ENCODE measurements at places on chromosomes 13 and 19. TPM values are rescaled to one million over a fixed set of nuclear protein-coding genes. Genes with fewer than 3 reads are reported as not detected.

PRSS57 gene
- not detected for total RNA-seq

F2RL3 gene
- total RNA-seq = 2.6 TPM

MYO1F gene
- total RNA-seq = 5.4 TPM

IGFL3 gene
- total RNA-seq = not detected

OR10H1 gene
- not detected for total RNA-seq

ZNF429 gene
- 11.4 TPM for total RNA-seq

VMAC gene
- 6.0 TPM for total RNA-seq
